NCI-H1694 (cell line): ENCODE measurements at places on chromosomes 5 and 9.

DNA sequence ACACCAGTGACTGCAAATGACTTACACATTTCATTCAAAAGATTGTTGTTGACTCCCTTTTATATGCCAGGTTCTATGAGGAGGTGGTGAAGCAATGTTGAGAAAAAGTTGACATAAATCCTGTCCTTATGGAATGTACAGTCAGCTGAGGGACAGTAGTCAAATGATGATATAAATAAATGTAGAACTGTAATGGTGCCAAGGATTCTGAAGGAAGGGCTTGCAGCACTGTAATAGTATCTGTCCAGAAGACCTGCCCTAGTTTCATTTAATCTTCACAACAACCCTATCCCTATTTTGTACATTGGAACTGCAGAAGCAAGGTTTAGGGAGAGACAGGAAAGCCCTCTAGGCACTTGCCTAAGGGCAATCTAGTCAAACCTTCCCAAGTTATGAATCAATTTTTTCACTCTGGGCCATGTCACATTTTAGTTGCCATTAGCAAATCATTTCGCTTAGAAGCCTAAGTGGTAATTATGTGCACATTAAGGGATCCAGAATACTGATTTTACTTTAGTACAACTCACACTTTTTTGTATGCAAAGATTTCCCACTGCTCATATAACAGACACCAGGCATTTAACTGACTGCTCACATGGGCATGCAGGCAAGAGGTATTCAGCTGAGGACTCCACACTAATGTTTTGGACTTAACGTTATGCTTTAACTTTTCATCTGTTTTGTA, 34.5 kb upstream of the LIFR start:
- no peak for DNase-seq

DNA sequence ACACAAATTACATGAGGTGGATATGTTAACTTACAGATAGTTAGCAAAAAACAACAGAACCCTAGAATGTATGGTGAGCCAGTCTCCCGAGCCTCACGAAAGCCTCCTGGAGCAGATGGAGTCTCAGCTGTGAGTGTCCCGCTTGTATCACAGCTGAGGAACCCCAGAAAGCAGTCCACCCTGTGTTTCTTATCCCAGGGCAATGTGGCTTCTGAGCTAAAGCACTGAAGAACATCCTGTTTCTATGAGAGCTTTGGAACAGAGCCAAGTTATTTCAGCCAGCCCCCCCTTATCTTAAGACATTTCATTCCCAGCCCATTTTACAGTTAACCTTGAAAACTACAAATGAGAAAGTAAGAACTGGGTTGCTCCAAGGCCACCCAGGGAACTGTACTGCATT, 1220.9 kb upstream of the CDH6 start:
- no peak for DNase-seq

- DNase-seq, result no peak
These were observed 48.9 kb upstream of the CHD1 start for GRCh38 chr5:98977723-98978122.

GRCh38 chr9:34607331-34607730, 4.6 kb downstream of the RPP25L start:
- DNase-seq, result no peak

DNA sequence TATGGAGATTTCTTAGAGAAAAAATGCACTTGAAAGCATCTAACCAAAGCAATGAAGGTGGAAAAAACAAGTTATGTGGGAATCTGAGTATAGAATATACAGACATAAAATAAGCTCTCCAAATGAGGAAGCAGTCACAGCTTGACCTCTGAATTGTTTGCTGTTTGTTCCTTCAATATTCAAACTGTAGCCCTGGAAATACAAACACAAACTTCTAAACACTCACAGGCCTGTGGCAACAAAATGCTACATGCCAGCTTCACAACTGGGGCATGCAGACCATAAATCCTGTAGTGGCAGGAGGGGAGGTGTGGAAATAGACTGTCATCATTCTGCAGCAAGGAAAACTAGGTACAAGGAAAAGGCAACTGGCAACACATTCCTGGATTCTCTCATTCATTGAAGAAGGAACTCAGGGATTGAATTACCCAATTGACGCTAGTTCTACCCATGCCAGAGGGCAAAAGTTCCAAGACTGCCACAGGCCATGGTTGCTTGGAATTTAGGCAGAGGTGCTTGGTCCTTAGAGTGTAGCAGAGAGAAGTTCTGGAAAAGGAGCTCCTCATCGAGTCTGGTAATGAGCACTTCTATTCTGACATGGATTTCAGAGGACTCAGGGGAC, 349.6 kb downstream of the PDE4D start:
- DNase-seq, result no peak

DNA sequence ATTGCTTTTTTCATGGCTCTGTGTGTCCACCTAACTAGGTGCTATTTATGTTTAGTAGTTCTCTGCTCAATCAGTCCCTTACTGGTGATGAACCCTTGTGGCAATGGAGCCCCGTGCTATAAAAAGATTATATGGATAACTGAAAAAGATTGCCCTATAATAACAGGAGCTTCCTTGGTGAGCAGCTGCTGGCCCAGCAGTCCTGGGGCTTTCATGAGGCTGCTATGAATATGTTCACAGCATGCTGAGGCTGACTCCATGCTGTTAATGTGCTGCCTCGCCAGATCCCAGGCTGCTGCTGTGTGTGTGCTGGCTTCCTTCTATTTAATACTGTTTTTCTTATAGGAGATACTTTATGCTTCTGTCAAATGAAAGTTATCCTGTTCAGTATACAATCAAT, 357.5 kb downstream of the TAF11L14 start:
- peak; percentile 23 for DNase-seq

DNA sequence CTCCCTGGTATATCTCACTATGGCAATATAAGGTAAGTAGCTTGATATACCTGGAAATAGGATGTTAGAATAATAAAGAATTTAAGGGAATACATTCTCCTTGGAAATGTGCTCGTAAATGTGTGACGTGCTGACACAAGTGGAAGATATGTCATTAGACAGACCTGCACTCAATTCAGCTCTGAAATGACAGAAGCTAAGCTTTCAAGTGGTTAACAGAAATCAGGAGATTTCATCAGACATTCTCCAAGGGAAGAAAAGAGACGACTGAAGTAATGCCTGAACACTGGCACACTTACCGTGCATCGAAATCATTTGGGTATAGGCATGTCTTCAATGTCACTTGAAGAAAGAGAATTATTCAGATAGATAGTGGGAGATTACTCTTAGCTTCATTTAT, 933.3 kb upstream of the CTNND2 start:
- DNase-seq, result no peak

- DNase-seq, result no peak
These were observed 174.6 kb upstream of the DAPK1 start for GRCh38 chr9:87322840-87323635.

GRCh38 chr5:137136991-137137632, 362.0 kb downstream of the SPOCK1 start:
- no peak for DNase-seq

- DNase-seq, result no peak
These were observed 259.8 kb downstream of the ARRDC3 start for GRCh38 chr5:91123291-91123690.

- DNase-seq, result no peak
These were observed 6.6 kb upstream of the AHRR start for GRCh38 chr5:314676-315487.

- peak; percentile 92 for DNase-seq
These were observed 92.4 kb upstream of the CPLX2 start for GRCh38 chr5:175778951-175779503.

- DNase-seq, result no peak
These were observed 640 bp downstream of the TRIM32 start for GRCh38 chr9:116687754-116688135.

DNA sequence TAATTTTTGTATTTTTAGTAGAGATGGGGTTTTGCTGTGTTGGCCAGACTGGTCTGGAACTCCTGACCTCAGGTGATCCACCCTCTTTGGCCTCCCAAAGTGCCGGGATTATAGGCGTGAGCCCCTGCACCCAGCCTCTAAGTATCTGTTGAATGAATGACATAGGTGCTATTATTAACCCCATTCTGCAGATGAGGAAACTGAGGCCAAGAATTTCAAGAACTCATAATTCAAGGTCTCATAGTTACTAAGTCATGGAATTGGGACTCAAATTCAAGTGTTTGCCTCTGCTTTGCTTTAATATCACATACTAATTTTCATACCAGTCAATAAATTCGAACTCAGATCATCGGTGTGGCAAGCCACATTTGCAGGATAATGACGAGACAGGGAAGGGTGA, 1.9 kb downstream of the KIF20A start:
- no peak for DNase-seq

DNA sequence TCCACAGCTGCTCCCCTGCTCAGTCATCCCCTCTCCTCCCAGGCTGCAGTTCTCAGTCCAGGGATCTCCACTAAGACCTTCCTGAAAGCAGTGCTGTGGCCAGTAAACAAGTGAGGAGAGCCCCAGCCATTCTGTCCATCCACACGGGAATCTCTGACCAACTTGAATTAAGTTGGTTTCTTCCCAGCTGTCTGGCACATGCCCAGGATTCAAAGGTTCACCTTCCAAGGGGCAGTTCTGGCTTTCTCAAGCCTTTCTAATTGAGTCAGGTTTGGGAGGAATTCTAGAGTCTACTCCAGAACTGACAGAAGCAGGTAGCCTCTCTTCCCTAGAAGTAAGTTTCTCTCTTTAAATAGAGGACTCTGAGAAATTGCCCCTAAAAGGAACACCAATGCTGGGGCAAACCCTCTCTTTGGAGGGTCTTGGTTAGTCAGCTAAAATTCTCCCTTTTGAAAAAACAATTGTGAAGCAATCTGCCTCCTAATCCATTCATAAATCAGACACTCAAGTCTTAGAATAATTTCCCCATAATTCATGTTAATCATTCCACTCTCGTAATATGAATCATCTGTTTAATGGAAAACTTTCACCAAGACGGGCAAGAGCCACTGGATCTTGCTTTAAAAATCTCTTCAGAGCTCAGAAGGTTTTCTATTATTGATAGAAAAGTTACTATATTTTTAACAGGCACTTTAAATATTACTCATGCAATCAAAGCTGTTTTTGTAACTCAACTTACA, 133.8 kb downstream of the SPOCK1 start:
- no peak for DNase-seq

- no peak for DNase-seq
These were observed 1.6 kb downstream of the NINJ1 start for GRCh38 chr9:93132287-93132927.

DNA sequence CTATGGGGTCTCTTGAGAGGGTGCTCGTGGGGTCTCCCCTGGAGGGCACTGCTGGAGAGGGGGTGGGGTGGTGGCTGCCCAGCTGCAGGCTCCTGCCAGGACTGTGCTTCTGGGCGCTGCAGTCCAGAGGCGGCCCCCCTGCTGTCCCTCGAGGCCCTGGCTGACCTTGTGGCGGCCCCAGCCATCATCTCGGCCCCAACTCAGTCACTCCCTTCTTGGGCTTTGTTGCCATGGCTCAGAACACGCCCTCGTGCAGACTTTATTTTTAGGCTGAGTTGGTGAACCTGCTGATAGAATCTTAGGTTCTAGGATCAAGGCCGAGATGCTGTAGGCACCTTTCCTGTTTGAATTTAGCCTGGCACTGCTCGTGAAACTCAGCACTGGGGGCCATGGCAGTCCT, 22.8 kb downstream of the FBXW5 start:
- no peak for DNase-seq

GRCh38 chr9:19411316-19411715, 2.5 kb downstream of the ACER2 start:
- DNase-seq, result no peak

- no peak for DNase-seq
These were observed 193.2 kb downstream of the MAPKAP1 start for GRCh38 chr9:125513668-125514413.

- no peak for DNase-seq
These were observed 108.1 kb upstream of the SLC27A6 start for GRCh38 chr5:128857076-128857677.

DNA sequence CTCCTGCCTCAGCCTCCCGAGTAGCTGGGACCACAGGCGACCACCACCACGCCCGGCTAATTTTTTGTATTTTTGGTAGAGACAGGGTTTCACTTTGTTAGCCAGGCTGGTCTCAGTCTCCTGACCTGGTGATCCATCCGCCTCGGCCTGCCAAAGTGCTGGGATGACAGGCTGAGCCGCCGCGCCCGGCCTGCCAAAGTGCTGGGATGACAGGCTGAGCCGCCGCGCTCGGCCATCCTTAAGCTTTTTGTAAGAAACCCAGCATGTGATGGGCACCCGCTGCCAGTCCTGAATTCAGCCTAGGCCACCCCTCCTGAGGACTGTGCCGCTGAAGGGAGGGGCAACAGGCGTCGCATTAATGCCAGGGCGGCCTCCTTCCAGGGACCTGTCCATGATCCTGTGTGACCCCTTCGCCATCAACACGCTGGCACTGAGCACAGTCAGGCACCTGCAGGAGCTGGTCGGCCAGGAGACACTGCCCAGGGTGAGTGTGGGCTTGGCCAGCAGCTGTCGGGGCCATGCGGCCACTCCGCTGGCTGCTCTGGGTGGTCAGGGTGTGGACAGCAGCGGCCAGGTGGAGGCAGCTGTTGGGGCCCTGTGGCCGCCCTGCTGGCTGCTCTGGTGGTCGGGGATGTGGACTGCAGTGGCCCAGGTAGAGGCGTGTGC, 10.5 kb downstream of the NELFB start:
- DNase-seq, result no peak

GRCh38 chr5:20032896-20033295, 44.9 kb upstream of the CDH18 start:
- no peak for DNase-seq

GRCh38 chr9:78811622-78812276, 514.8 kb downstream of the PSAT1 start:
- DNase-seq, result no peak

DNA sequence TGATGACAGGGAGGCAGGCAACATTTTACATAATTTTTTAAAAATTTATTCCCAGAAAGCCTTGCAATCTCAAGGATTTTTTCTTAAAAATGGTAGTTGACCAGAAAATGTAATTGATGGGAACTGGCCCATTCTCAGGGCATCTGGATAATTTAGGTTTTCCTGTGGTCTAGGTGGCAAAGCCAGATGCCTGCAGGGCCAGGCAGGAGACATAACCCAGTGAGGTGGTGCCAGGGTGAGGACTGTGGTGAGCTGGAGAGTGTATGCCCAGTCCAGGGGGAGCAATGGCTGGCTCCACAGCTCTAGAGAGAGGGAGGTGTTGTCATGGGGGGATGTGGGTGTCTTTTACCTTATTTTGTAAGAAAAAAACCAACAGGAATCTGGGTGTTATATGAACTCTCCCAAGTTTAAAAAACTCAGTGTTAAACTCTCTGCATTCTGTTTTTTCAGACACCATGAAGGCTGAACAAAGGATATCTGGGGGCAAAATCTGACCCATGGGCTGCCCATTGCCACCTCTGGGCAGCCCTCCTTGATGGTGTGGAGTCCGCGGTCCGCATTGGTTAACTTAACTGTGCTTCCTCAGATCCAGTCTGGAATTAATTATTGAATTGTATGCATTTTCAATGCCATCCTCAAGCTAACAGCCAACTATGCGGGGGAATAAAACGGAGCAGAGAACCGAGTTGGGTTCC, 43.9 kb downstream of the BOD1 start:
- no peak for DNase-seq

GRCh38 chr5:95237324-95237723, 47.6 kb downstream of the MCTP1 start:
- DNase-seq, result no peak

DNA sequence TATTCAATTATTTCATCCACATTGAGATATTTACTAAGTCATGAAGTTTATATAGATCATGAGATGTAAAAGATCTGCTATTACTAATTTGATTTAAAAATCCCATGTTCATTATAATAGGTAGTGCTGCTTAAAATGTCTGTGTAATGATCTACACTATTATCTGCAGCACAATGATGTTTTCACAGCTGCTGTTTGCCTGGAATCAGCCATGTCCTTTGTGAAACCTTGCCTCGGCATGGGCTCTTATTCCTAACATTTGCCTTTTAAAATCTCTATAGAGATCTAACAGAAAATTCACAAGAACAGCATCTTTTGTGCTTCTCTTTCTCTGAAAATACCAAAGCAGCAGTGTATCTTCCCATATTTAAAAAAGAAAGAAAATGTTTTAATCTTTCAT, 444.6 kb downstream of the PTPRD start:
- no peak for DNase-seq
